ENCODE measurements at places on chromosomes 3 and 15. TPM values are rescaled to one million over a fixed set of nuclear protein-coding genes. Genes with fewer than 3 reads are reported as not detected.

DNA sequence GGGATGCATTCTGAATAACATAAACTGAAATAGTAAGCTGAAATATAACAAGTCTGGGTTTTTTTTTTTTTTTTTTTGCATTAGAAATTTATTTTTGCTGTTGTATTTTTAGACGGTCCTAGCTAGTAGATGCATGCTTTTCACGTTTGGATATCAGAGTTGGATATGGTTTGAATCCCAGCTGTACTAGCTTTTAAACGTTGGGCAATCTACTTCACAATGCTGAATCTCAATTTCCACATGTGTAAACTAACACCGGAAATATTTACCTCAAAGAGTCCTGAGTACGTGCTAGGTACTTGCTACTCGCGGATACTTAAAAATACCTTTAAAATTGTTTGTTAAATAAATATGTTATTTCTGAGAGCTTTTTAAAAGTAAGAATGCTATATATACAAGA is 139.8 kb downstream of the BBX start:
- no peak overlapping the region for H3K27ac ChIP-seq
- no peak overlapping the region for H3K4me3 ChIP-seq
- no peaks in the 10 kb centered on the region for H3K36me3 ChIP-seq
- H3K4me1 ChIP-seq, result peaks cover 16% of the 10 kb centered on the region
- no peak for DNase-seq

FBXL2 gene
- not detected for total RNA-seq

GRCh38 chr3:126287171-126287535 is 70.1 kb downstream of the KLF15 start:
- no peaks in the 10 kb centered on the region for H3K36me3 ChIP-seq
- no peak overlapping the region for H3K27ac ChIP-seq
- no peak for DNase-seq
- H3K4me3 ChIP-seq, result no peak overlapping the region
- peaks cover 41% of the 10 kb centered on the region for H3K27me3 ChIP-seq

EBLN2 gene
- 7.1 TPM for total RNA-seq

MESP2 gene
- total RNA-seq, result not detected

GRCh38 chr3:17518189-17519059 is 224.0 kb downstream of the TBC1D5 start:
- no peaks in the 10 kb centered on the region for H3K4me1 ChIP-seq
- no peak overlapping the region for H3K4me3 ChIP-seq
- no peaks in the 10 kb centered on the region for H3K36me3 ChIP-seq
- no peaks in the 10 kb centered on the region for H3K27me3 ChIP-seq

DNA sequence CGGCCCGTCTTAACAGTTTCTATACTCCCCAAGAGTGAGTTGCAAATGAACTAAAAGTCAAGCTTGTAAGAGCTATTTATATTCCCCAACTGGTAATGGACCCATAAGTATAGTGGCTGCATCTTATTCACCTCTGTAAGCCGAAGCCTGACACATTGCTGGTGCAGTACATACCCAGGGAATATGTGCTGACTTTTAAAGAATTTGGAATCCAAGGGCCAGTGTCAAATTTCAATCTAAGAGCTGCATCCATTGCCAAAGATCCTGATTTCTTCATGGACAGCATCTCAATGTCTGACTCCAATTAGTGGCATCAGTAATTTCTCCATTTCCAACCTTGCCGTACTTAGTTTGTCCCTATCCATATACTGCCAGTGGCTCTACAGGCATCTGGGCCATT is 42.0 kb downstream of the FRMD4B start:
- no peak for DNase-seq
- H3K4me1 ChIP-seq, result no peaks in the 10 kb centered on the region
- no peak overlapping the region for H3K27ac ChIP-seq
- no peak overlapping the region for H3K4me3 ChIP-seq
- peaks cover 15% of the 10 kb centered on the region for H3K27me3 ChIP-seq

- no peak overlapping the region for H3K27ac ChIP-seq
- no peak for DNase-seq
- no peaks in the 10 kb centered on the region for H3K36me3 ChIP-seq
- no peak overlapping the region for H3K4me3 ChIP-seq
- H3K27me3 ChIP-seq, result peaks cover 2% of the 10 kb centered on the region
Measured at GRCh38 chr15:74319596-74320351, 47.7 kb downstream of the CYP11A1 start.

DNA sequence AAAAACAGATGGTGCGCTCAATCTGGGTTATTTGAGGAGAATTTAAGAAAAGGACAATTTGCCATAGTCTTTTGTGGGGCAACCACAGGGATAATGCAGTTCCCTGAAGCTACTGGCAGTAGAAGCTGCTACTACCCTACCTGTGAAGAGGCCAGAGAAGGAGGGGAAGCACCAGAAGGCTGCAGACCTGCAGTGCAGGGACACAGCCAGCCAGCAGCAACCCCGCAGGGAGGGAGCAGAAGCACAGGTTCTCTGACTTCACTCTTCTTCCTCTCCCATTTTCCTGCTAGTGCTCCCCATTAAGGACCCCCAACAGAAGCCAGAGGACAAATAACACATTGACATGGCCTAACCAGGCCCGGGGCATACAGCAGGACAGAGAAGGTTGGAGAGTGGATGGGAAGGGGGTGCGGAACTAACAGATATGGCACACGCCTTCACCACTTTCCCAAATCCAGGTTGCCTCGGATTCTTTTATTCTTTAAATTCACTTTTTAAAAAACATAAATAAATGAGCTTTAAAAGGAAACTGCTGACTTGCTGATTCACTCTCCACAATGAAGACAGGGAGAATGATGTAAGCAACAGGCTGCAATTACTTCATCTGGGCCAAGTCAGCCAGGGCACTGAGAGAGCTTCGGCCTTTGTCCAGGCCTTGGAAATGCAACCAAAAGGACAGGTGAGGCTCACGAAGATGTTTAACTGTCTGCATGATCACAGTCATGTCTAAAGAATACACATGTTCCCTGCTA is 30.1 kb downstream of the POPDC2 start:
- peak overlapping the region; percentile 14 for H3K27ac ChIP-seq
- DNase-seq, result no peak
- peaks cover 52% of the 10 kb centered on the region for H3K4me1 ChIP-seq
- no peak overlapping the region for H3K4me3 ChIP-seq
- H3K36me3 ChIP-seq, result peaks cover 3% of the 10 kb centered on the region

GPR171 gene
- 222 TPM for total RNA-seq

DNA sequence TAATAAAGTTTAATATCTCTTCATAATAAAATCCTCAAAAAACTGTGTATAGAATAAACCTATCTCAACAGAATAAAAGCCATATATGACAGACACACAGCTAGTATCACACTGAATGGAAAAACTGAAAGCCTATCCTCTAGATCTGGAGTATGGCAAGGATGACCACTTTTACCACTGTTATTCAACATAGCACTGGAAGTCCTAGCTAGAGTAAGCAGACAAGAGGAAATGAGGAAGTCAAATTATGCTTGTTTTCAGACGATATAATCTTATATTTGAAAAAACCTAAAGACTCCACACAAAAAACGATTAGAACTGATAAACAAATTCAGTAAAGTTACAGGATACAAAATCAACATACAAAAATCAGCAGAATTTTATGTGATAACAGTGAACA is 57.4 kb upstream of the DIPK2A start:
- DNase-seq, result no peak
- H3K4me1 ChIP-seq, result no peaks in the 10 kb centered on the region
- no peak overlapping the region for H3K4me3 ChIP-seq
- H3K36me3 ChIP-seq, result no peaks in the 10 kb centered on the region
- no peak overlapping the region for H3K27ac ChIP-seq

FMN1 gene
- total RNA-seq, result 0.15 TPM

ZNF660 gene
- not detected for total RNA-seq

SAMD7 gene
- total RNA-seq, result not detected

DNA sequence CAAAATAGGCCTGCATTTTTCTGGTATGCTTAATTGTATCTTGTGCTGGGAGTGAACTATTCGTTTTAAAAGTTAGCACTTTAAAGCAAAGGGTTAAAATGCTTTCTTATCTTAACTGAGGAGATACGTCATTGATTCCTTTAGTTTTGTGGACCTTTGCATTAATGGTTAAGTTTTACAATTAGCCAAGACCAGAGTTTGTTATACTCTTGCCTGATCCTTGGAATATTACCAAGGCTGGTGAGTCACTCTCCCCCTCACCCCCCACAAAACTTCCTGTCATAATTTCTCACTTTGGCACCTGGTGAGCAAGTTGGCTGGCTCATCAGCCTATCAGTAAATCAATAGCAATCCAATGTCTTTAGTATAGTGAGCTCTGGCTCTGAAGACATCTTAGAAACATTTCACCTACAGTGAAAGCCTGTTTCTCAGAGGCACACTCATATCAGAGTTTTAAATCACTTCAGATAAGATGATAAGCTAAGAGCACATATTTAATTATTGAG is 26.7 kb downstream of the SLC2A2 start:
- no peak for DNase-seq
- no peaks in the 10 kb centered on the region for H3K36me3 ChIP-seq
- no peak overlapping the region for H3K27ac ChIP-seq
- H3K4me3 ChIP-seq, result no peak overlapping the region
- no peaks in the 10 kb centered on the region for H3K4me1 ChIP-seq
